Activated naive CD8-positive, alpha-beta T cell treated with anti-CD3 and anti-CD28 coated beads, Interleukin-2, amount 10 ng/mL, durations not matched to agents 7 days and 5 days (primary cell): ENCODE measurements at places on chromosomes 6 and 20.
A peak's percentile ranks its signal among the peaks of the same experiment; 100 is the strongest.

DNA sequence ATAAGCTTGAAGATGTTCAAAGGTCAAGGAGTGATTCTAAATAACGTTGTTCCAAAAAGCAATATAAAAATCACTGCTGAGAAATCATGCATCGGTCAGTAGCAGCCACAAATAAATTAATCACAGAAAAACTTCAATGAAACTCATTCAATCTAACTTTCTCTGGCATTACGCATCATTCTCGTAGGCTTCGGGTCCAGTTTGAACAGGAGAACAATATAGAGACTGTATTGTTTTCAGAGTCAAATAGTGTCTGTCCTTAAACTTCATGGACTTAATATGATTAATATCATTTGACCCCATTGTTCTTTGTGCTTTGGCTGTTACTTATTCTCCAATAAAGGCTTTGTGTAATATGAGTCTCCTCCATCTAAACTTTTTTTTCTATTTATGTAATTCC, 200.4 kb downstream of the C6orf118 start:
- DNase-seq, result no peak

GRCh38 chr6:12621754-12622153, 94.8 kb upstream of the PHACTR1 start:
- DNase-seq, result no peak

DNA sequence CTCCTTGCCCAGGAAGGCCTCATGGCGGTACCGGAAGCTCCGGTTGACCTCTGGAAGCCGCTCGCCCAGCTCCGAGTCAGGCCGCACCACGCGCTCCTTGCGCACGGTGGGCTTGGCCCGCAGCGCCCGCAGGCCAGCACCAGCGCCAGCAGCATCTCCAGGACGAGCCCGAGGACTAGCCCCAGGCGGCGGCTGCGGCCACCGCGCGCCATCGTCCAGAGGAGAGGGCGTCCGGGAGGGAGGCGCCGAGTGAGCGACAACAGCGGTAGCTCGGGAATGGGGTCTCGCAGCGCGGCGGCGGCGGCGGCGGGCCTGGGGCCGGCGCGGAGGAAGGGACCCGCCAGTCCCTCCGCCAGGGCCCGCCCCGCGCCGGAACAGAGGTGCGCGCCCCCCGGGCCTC, 27.6 kb upstream of the CGA start:
- DNase-seq, result no peak

DNA sequence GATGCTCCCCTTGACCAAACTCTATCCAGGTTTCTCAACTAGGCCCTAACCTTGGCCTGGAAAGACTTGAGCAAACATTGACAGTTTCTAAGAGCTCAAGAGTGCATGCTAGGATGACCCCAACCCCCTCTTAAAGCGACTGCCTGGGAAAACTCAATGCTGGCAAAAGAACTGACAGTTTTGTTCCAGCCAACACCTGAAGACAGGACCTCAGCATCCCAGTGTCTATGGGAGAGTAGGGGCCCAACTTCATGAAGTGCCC, 119.9 kb downstream of the ZMYND8 start:
- DNase-seq, result no peak

DNA sequence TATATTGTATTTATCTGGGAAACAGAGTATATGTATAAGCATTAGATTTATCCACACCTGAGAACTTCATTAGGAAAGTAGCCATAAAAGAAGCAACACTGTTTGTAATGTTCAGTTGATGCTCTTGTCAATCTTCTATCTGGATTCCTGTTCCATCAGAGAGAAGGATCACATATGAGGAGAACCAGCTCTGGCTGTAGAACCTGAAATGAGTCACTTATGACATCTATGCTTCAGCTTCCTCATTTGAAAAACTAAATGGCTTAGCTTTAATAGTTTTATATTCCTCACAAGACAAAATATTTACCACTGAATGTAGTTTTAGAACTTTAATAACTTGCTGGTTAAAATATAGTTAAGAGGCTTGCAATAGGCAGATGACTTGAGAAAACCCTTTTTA, 144.7 kb downstream of the TASP1 start:
- no peak for DNase-seq

DNA sequence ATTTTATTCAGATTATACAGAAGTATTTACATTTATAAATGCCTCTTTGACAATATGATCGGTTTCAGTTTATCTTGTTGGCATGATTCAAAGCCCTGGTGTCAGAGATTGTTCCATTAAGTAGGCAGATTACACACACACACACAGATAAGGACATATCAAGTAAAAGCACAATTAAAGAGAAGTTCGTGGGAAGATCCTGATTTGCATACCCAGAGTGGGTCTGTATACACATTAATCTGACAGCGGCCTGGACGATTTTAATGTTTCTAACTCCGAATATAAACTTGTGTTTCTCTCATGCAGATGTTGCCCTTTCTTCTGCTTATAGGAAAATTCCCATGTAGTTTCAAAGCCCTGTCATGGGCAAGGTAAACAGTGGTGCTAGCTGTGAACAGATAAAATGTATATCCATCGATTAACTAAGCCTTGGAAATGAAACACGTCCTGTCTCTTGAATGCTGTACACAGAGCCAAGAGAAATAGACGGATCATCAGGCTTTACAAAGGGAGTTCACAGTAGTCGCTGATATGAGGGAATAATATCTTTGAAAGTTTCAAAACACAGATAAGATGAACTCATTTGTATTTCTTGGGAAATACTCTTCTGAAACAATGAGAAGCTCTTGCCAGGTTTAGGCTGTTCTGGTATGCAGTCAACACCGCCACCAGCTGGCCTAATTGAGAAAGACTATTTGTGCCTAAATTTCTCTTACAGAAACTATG, 108.2 kb upstream of the GMDS start:
- peak; percentile 41 for DNase-seq

GRCh38 chr6:24743265-24743943, 24.4 kb upstream of the C6orf62 start:
- DNase-seq, result no peak

DNA sequence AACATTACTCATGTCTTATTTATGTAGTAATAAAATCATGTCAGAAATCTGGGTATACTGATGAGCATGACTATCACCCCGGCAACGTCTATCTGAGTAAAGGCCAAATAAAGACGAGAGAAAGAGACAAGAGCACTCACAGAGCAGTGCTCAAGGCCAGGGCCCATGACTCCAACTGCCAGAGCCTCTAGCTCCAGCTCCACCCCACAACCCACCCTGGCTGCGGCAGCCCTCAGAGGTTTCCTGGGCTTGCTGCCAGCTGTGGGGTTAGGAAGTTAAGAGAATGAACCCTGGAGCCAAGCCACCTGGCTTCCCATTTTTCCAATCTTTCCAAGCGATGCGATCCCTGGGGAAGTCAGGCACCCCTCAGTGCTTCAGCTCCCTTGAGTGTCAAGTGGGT, 92.0 kb upstream of the PAX1 start:
- DNase-seq, result no peak

- DNase-seq, result no peak
Measured at GRCh38 chr6:139600919-139601475, 226.5 kb upstream of the CITED2 start.

DNA sequence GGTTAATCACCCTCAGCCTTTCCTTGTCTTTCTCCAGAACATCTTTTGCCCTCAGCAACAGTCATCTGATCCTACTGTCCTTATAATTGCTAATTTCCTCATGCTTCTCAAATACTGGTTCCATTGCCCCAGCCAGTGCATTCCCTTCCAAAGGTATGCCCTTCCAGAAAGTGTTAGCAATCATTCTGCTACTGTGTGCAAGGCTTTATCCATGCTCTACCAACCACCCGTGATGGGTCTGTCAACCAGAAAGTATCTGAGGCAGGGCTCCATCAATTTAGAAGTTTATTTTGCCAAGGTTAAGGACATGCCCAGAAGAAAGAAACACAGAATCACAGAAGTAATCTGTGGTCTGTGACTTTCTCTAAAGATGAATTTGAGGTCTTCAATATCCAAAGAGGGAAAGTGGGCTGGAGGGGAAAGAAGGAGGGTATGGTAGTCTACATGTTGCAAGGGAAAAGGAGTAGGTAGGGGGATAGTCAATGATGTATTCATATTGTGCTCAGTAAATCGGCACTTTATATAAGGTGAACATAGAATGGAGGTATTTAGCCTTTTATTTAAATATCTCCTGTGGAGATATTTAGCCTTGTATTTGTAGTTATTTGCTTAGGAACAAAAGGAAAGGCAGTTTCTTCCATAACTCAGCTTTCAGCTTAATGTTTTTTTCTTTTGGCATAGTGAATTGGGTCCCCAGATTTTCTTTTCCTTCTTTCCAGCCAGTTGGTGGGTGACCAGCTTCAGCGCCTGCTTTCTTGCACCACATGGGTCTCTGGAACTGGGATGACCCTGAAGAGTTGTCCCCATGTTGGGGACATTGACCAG, 35.2 kb upstream of the PAQR8 start:
- no peak for DNase-seq

DNA sequence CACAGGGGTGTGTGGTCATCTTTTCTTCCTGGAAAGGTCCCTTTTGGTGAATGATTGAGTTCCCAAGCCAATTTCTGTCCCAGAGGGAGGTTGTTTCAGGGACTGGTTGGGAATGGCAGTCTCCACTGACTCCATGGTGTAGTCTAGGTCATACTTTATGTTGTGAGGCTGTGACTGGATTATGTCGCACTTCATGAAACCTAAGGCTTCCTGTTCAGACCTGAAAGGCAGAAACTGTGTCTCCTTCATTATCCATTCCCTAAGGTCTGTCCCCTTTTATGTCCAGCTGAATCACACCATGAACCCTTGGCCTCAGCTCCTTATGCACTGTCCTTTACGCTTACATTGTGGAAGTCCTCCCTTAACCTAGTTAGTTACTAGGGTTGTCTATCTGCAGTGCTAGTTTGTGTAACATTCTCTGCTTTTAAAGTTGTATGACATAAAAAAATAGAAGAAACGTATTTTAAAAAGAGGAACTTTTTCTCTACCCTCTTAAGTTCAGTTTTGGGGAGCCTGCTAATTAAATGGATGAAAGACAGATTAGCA, 191.3 kb downstream of the JARID2 start:
- no peak for DNase-seq

DNA sequence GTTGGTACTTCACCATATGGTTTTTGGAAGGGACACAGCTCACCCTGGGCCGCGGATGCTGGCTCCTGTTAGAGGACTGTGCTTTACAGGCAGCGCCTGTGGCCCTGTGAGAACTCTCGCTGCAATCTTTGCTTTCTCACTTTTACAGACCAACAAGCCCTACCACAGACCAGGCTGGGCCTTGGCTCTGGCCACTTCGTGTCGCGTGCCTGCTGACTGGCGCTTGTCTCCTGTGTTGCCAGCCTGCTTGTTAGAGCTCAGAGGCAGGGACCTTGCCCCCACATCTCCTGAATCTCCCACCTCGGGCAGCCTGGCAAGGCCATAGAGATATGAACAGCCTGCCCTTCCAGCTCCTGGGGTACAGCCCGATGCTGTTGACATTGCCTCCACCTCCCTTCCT, 56.1 kb downstream of the SYNJ2 start:
- DNase-seq, result no peak

DNA sequence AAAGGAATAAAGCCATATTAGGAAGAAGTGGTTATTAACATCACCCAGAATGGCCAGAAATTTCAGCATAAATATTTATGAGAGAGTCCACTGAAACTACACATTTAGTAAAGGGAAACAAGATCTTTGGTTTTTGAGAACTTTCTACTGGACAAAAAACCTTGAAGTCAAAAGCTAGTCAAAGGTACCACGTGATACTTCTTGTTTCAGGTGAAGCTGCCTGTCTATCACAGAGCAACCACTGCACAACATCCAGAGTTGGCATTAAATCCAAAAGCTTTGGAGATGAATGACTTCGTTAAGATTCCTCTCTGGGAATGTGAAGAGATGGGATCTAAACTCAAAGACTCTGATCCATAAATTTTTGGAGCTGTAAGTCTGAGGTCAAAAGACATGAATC, 137.0 kb downstream of the KCNQ5 start:
- DNase-seq, result no peak

DNA sequence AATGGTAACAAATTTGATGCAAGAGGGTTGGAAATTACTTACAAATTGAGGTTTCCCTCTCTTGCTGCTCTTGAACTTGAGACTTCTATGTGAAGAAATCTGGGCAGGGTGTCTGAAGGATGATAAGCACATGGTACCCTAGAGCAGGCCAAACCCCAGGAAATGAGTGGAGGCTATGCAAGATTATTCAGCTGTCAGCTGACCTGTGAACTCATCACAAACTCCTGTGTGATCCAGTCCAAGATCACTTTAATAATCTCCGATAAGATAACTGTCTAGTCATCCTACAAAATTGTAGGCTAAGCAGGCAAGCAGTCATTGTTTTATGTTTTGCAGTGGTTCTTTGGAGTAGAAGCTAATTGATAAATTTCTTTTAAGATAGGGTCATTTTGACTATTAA, 213.1 kb downstream of the BTBD3 start:
- DNase-seq, result no peak

- no peak for DNase-seq
Measured at GRCh38 chr20:8624046-8624445, 444.8 kb upstream of the PLCB4 start.

DNA sequence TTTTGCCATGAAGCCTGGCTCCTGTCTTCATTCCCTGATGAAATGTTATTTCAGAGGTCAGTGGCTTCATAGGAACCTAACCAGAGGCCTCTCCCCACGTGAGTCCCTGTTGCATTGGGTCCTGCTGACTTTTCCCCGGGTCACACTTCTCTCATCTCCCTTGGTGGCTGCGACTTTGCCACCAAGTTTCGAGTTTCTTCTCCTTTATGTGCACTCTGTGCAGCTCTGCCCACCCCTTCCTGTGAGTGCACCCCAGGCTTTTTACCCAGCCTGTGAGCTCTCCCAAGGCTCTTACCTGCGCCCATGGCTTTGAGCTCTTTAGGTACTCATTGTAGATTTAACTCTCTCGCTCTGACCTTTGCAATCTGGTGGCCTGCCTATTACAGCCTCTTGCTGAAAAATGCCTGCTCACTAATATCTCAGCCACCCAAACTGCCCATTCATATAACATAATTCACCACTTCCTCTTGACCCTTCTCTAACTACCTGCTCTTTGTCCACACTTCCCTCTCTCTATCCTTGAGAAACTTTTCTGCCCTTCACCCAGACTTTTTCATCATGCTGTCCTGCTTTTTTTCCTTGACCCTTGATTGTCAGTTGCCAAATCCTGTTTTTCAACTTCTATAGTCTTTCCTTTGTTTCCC, 105.9 kb downstream of the SASH1 start:
- DNase-seq, result no peak

DNA sequence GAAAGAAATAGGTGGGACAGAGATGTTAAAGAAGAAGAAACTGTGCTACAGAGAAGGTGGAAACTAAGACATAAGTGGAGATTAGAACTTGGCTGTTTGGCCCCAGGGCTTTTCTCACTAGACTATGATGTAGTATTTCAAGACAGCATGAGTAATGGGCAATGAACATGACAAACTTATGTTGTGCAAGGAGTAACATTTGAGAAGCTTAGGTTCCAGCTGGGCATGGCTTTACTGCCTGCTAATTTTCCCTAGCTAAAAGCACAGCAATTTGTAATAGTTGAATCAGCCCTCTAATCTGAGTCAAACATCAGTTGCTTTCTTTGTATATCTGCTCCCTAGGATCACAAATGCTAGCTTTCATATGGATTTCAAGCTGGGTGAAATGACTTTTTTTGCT, 294.3 kb upstream of the BMP2 start:
- DNase-seq, result no peak
